ENCODE measurements at places on chromosomes 11 and 22. TPM values are rescaled to one million over a fixed set of nuclear protein-coding genes. Genes with fewer than 3 reads are reported as not detected.

MYEOV gene
- 0.46 TPM for total RNA-seq

MS4A12 gene
- not detected for total RNA-seq

SMIM38 gene
- total RNA-seq: 1.4 TPM

FGF3 gene
- total RNA-seq: not detected

OR52N5 gene
- not detected for total RNA-seq
